Activated naive CD4-positive, alpha-beta T cell treated with anti-CD3 and anti-CD28 coated beads for 36 hours (primary cell): ENCODE measurements at places on chromosomes 11 and 22. TPM values are rescaled to one million over a fixed set of nuclear protein-coding genes. Genes with fewer than 3 reads are reported as not detected.

The C11orf16 gene
- not detected for total RNA-seq

The BAIAP2L2 gene
- 1.6 TPM for total RNA-seq

- no peak for DNase-seq
Observed at GRCh38 chr22:37822079-37822833, 926 bp upstream of the GALR3 start.

DNA sequence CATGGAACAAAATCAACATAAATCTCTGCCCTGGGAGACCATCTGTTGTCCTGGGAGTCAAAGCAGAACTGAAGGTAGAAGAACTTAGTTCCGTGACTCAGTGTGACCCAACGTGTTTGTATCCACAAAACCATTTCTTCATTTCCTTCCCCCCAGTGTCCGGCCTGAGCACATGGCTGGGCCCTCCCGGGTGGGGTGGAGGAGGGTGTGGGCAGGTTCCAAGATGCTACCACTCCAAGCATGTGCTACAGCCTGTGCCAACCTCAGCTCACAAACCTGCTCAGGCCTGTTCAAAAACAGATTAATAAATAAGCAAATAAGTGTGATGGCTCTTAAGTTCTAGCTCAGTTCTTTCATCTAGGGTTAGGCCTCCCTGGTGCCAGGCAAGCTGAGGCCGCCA lies 55.3 kb downstream of the SHANK2 start:
- DNase-seq = no peak

- no peak for DNase-seq
Observed at GRCh38 chr11:7851391-7851790, 54.6 kb upstream of the OR5P2 start.

DNA sequence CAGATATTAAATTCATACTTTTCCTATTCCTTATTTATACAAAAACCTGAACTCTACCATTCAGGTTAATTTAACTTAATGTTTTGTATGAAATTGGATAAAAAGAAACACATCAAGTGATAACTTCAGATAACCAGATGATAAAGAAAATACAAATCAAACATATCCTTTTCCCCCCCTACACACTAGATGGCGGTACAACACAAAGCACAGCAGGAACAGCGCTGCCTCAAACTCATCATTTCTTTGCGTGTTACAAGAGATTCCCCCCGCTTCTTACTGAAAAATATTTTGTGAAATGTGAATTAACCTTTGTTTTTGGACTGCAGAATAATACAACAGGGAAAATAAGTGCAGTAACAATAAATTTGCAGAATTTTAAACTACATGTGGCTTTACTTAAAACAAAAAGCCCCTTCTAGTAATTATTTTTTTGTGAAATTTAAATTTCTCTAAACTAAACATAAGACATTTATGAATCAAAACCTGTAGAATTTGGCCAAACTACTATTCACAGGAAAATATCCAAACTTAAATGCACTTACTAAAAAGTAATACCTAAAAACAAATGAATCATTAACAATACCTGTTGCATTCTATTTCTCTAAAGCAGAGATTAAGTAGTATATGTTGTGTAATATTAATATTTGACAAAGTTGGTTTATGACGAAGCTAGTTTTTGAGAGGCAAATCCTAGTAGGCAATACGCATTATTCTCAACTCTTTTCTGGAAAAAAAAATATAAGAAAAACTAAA lies 74.4 kb downstream of the ARHGAP32 start:
- DNase-seq = peak; percentile 64

- DNase-seq = no peak
Observed at GRCh38 chr11:14224395-14224794, 134.6 kb downstream of the RRAS2 start.

- peak; percentile 34 for DNase-seq
Observed at GRCh38 chr11:108592591-108593213, 866 bp downstream of the EXPH5 start.
